H9 (cell line): ENCODE measurements at places on chromosomes 16 and 17.

DNA sequence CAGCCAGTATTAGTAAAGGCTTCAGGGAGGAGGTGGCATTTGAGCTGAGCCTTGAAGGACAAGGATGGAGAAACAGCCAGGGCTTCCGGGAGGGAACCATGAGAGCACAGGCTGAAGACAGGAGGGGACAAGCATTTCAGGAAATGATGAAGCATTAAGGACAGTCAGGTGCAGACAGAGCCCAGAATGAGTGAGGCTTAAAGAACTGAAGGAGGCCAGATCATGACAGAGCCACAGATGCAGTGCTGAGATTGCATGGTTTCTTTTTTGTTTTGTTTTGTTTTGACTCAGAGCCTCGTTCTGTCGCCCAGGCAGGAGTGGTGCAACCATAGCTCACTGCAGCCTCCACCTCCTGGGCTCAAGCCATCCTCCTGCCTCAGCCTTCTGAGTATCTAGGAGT is 211.5 kb downstream of the SOX9 start:
- DNase-seq = no peak

DNA sequence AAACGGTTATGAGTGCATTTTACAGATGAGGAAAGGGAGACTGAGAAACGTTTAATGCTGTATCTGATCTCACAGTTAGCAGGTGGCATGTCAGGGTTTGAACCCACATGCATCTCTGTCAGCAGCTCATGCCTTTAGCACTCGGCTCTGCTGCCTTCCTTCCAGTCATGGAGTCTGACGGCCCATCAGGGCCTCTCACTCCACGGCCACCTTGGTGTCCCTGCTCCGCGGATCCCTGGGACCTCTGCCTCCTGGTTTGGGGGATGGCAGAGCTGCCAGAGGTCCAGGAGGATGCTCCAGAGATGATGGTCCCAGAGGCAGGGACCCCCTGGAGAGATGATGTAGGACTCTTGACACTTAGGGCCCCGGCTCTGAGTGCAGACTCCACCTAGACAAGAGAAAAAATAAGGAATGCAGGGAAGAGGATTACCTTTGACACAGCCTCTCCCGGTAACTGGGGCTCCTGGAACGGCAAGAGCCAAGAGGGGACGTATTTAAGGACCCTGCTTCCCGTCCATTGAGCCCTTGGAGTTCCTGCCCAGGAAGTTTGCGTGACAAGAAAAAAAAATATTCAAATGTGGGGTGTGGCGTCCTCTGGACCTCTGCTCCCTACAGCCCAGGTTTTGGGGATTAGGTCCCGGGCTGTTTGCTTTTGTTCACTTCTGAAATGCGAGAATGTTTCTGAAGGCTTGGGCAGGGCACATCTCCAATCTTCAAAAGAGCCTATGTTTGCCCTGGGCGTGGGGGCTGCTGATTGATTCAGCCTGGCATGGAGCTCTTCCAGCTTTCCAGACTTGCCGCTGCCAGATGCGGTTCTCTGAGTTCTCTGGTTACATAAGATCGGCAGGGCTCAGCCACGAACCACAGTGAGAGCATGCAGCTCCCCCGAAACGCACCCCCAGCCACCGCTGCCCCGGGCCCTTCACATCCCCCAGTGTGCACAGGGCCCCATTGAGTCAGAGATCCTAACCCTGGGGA is at the start of gene ALDH3A1:
TSS of gene ALDH3A1 (minus strand) at position 470 of the 978 bp plus-strand sequence. CDS start 3,169 bp downstream, outside the sequence.
- DNase-seq = no peak

DNA sequence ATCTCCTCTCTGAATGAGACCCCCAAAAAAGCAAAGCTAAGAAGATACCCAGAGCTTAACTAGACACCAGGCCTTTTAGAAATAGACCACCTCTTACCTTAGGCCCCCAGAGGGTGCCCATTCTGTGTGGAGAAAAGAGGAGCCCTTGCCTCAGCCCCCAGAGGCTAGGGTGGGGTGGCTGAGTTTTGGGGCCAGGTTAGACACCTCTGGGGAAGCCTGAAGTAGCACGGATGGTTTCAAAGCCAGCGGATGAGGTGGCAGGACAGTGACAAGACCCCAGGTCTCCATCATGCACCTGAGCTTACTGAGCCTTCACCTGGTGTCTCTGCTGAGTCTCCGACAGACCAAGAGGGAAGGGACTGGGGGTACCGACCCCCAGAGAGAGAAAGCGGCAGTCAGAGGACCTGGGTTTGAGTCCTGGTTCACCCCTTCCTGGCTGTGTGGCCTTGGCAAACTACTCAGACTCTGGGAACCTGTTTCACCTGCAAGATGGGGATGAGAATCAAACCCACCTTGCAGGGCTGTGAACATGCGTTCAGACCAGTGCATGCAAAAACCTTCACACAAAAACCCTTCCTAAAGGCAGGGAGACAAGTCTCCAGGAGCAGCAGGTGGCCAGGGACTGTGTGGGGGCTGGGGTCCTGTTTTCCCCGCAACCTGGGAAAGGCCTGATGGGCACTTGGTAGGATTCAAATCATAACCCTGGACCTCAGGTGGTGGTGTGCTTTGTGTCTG is 7.7 kb downstream of the SCGB1C2 start:
- no peak for DNase-seq

DNA sequence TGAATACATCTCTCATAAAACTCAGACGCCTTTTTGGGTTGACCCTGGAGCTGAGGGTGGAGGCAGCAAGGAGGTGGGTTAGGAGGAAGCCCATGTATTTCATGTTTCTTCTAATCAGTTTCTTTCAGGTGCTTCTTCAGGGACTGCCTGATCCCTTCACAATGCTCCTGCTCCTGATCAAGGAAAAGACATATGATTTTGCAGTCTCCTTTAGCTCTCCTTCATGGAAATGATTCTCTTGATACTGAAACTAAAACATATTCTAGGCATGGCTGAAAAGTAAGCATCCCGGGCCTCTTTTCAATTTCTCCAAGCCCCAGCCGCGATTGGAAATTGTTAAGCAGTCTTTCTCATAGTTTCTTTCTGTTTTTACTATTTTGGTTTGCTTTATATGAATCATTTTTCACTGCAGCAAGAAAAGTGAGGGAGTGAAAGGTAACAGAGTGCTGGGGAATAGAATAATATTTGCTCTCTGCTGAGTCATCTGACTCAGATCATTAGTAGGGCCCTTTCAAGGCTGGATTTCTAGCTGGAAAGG is 730.7 kb downstream of the CDH11 start:
- no peak for DNase-seq

- DNase-seq = no peak
Observed at GRCh38 chr17:17907469-17907868, 64.7 kb downstream of the TOM1L2 start.

- DNase-seq = no peak
Observed at GRCh38 chr17:63911041-63911635, at the start of gene CSHL1. Gene CSHL1, minus strand, starts transcription at chr17:63911258. Its CDS starts 62 bp downstream, at chr17:63911196.

GRCh38 chr17:29167393-29168078 is 12.7 kb downstream of the MYO18A start:
- DNase-seq = no peak

DNA sequence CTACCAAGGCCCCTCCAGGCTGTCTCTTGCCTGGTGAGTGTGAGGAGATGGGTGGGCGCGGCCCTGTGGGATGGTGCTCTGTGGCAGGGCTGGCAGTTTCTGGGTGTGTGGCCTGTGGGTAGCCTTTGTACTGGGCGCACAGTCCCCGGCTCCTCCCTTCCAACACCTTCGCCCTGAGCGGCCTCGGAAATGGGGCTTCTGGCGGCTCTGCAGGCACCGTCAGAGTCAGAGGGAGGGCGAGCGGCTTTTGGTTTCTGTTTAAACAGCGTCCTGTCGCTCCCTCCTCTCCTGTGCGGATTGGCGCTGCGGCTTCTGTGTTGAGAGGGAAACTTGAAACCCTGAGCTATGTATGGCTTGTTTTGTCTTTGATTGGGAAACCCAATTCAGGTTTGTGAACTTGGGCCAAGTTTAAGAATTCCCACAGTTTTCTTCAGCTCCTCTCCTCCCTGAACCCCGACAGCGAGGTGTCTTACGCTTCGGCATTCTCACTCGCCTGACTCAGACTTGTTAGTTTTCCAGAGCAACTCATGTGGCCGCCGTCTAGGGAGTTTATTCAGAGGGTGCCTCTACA is 8.3 kb upstream of the ZNF750 start:
- DNase-seq = no peak

GRCh38 chr17:696369-696768 is 18.3 kb downstream of the VPS53 start:
- no peak for DNase-seq

GRCh38 chr16:22190081-22190775 is 15.8 kb upstream of the EEF2K start:
- peak; percentile 100 for DNase-seq

- no peak for DNase-seq
Observed at GRCh38 chr17:28969706-28970393, 18.5 kb upstream of the PHF12 start.

GRCh38 chr17:28390141-28390540 is 15.9 kb downstream of the SLC46A1 start:
- DNase-seq = no peak

GRCh38 chr17:81131486-81132196 is 33.7 kb upstream of the PVALEF start:
- DNase-seq = no peak

- DNase-seq = no peak
Observed at GRCh38 chr16:53100889-53101288, 46.1 kb downstream of the CHD9 start.

- DNase-seq = peak; percentile 87
Observed at GRCh38 chr17:48961516-48962233, 6.7 kb downstream of the GIP start.

DNA sequence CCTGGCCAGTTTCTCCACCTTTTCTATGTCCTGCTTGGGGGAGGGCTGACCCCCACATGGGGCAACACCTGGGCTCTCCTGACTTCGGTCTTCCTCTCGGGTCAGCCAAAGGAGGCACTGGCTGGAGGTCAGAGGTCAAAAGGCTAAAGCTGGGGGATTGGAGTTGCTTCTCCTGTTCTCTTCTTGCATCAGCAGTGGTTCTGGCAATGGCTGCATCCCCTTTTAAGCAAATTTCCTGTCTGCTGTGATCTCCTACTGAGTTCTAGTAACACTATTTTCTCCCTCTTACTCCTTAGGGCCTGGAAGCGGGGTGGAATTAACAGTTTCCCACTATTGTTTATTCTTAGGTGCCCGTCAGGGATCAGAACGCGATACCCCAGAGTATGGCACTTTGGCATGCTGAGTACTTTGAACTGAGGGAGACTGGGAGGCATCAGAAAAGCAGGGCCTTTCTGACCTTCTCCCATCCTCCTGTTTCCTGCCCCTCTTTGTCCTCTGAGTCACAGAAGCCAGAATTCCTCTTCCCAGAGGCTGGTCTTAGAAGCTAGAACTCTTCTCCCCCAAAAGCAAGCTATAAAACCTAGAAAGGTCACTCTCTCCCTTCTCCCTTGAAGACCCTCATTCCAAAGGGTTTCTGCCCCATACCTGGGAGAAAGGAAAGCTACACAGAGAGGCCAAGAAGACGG is 268.2 kb downstream of the STX8 start:
- no peak for DNase-seq

- no peak for DNase-seq
Observed at GRCh38 chr17:17154981-17155380, 51.2 kb downstream of the PLD6 start.

- DNase-seq = no peak
Observed at GRCh38 chr17:39181303-39181702, 15.3 kb upstream of the ARL5C start.

GRCh38 chr17:65743308-65743655 is 181.8 kb upstream of the AXIN2 start:
- no peak for DNase-seq

DNA sequence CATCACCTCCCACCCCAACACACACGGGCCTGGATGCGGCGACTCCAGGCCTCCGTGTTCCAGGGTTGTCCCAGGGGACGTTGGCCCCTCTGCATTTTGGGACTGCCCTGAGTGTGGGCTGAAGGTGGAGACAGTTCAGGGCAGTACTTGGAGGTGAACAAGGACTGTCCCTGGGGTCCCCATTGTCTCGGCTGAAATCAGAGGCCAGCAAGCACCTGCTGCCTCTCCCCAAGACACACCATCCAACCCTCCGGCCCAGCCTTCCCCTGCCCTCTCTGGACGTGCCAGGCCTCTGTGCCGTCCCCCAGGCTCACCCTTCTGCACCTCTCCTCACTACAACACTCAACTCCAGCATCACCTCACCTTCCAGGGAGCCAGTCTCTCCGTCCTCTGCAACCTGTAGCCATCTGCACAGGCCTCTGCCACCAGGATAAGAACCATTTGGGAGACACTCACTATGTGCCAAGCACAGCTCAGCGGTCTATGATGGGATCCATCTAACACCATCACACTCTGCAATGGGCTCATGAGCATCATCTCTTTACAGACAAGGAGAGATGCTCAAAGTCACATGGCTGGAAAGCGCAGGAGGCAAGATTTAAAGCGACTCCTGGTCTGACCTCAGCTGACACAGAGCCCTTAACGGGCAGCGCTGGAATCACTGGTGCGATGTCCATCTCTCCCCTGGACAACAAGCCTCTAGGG is 104.5 kb upstream of the SEC14L1 start:
- no peak for DNase-seq

- no peak for DNase-seq
Observed at GRCh38 chr17:75059369-75060345, 12.6 kb downstream of the KCTD2 start.

DNA sequence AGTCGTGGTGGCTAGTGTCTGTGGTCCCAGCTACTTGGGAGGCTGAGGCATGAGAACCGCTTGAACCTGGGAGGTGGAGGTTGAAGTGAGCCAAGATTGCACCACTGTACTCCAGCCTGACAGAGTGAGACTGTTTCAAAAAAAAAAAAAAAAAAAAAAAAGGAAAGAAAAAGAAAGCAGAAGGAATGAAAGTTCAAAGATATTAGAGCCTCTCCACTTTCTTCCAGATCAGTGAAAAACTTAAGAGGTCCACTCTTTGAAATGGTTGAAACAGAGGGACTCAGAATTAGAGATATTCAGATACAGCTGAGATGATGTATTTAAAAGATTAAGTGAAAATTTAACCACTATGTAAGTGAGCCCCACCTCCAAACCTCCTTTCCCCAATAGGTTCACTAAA is 16.8 kb downstream of the MED13 start:
- no peak for DNase-seq

GRCh38 chr17:383771-384621 is 31.4 kb upstream of the RPH3AL start:
- no peak for DNase-seq

- DNase-seq = no peak
Observed at GRCh38 chr16:51149721-51150164, 1.3 kb downstream of the SALL1 start.

DNA sequence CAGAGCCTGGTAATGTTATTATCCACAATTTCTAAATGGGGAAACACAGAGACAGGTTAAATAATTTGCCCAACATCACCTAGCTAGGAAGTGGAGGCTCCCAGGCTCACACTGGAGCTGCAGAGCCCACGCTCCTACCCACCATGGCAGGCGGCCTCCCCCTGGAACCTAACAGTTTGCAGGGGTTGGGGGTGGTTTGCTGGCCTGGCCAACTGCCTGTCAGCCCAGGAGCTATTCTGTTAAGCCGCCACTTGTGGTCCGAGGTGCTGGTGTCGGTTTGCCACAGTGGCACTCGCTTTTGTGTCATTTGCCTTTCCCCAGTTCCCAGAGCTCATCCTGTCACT is 3.6 kb downstream of the PRCD start:
- DNase-seq = peak; percentile 32

- no peak for DNase-seq
Observed at GRCh38 chr16:54493061-54493460, 206.5 kb upstream of the IRX3 start.

- no peak for DNase-seq
Observed at GRCh38 chr16:68230956-68231355, 5.0 kb downstream of the ESRP2 start.

- DNase-seq = no peak
Observed at GRCh38 chr17:1488826-1489270, 3.6 kb downstream of the MYO1C start.
